Gastroesophageal sphincter (tissue), 4 donors: ENCODE measurements at places on chromosomes 1 and 21.

GRCh38 chr1:228278432-228278941, 70.6 kb downstream of the OBSCN start:
- no peak for ATAC-seq

GRCh38 chr1:59750328-59751003, 64.3 kb upstream of the HOOK1 start:
- ATAC-seq, result peak; percentile 66

DNA sequence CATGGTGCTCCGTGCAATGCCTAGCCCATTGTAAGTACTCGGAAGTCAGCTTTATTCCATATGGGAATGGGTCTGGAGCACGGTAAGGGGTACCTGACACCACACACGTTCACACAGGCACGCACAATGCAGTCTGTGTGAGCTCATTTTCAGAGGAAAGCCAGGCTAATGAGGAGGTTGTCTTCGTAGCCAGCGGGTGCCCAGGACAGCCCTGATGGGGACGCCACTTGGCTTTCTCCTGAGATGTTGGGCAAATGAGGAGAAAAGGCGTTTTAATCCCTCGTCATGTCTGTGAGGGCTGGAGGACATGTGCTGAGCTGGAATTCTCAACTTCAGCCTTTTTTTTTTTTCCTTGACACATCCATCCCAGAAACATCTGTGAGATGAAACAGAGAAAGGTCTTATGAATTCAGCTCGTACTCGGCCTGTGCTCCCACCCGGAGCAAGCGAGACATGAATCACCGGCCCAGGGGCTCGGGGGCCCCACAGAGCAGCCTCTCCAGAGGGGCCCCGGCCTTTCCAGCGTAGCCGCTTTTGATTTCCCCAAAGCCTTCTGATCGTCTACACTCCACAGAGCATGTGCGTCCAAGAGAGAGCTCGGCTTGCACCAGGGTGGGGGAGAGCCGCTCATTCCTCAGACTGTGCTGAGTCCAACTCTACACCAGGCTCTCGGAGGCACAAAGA, 125.1 kb downstream of the EPHB2 start:
- ATAC-seq, result no peak

DNA sequence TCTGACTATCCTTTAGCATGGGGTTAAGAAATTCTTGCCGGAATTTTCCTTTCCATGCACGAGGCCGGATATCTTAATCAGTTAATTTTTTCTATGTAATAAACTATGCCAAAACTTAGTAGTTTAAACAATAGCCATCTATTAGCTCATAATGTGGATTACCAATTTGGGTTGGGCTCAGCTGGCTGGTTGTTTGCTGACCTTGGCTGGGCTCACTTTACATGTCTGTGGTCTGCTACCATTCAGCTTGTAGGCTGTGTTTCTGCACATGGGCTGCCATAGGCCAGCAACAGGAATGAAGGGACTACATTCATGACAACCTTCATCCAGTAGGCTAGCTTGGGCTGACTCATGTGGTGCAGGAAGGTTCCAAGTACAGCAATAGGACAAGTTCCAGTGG, 56.0 kb upstream of the NTPCR start:
- ATAC-seq, result no peak

- ATAC-seq, result peak; percentile 73
Measured at GRCh38 chr21:16588433-16588860, 858.7 kb downstream of the USP25 start.

GRCh38 chr1:28898405-28898881, 15.9 kb upstream of the EPB41 start:
- ATAC-seq, result no peak

DNA sequence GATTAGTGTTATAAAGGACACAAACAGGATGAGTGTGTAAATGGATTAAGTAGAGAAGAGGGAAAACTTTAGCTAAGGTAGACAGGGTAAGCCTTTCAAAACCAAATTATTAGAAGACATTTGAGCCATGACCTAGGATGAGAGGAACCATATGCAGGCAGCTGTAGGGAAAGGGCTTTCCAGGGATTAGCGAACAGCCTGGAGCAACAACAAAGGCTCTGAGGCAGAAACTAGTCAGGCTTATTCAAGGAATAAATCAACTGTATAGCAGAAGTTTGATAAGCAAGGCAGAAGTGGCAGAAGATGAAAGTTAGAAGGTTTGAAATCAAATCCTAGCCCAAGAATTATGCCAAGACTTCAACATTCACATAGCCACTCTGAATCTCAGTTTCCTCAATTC, 21.3 kb downstream of the AIDA start:
- ATAC-seq, result no peak

DNA sequence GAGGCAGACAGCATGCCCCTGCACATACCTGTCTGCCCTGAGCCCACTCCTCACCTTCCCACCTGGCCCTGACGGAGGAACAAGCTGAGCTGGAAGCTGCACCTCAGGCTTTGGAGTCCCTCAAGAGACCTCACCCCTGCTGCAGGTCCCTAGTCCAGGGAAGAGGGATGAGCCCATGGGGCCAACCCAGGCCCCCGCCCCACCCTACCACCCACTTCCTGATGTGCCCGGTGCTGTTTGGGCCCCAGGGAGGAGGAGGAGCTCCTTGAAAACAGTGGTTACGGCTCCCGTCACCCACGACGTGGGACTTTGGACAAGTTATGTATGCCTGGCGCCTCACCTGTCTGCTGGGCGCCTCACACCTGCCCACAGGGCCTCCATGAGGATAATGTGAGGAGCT, 250.2 kb downstream of the NPHP4 start:
- ATAC-seq, result no peak

- no peak for ATAC-seq
Measured at GRCh38 chr1:76012341-76013205, 62.0 kb upstream of the ST6GALNAC3 start.

- peak; percentile 8 for ATAC-seq
Measured at GRCh38 chr1:44029260-44029910, 1.9 kb downstream of the SLC6A9 start.

DNA sequence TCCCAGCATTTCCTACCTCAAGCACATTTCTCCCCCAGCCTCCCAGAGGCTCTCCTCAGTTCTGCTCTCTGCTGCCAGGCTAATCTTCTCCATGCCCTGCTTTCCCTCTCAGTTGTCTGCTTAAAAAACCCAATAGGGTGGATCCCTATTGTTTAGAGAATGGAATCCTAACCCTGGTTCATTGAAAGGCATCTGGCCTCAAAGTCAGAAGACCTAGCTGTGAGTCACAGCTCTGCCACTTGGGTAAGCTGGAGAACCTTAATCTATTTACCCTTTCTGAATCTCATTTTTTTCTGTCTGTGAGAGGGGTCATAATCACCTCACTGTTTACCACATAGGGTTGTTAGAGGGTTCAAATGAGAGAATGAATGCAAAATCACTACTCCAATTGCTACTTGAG, 12.5 kb upstream of the MYOC start:
- ATAC-seq, result no peak
